Esophagus mucosa (tissue), 1 donor: ENCODE measurements at places on chromosomes 16 and 17. TPM values are rescaled to one million over a fixed set of nuclear protein-coding genes. Genes with fewer than 3 reads are reported as not detected.

Gene NHLRC4
- total RNA-seq, result 0.12 TPM

Gene KRTAP3-1
- not detected for total RNA-seq

Gene SLC13A2
- not detected for total RNA-seq

Gene PDE6G
- total RNA-seq, result not detected

Gene TMEM92
- 0.88 TPM for total RNA-seq

Gene TAC4
- total RNA-seq, result not detected

Gene SOX9
- 20.3 TPM for total RNA-seq

Gene SLC5A10
- total RNA-seq, result 0.64 TPM

Gene KRTAP4-3
- not detected for total RNA-seq

Gene GNG13
- total RNA-seq, result not detected

DNA sequence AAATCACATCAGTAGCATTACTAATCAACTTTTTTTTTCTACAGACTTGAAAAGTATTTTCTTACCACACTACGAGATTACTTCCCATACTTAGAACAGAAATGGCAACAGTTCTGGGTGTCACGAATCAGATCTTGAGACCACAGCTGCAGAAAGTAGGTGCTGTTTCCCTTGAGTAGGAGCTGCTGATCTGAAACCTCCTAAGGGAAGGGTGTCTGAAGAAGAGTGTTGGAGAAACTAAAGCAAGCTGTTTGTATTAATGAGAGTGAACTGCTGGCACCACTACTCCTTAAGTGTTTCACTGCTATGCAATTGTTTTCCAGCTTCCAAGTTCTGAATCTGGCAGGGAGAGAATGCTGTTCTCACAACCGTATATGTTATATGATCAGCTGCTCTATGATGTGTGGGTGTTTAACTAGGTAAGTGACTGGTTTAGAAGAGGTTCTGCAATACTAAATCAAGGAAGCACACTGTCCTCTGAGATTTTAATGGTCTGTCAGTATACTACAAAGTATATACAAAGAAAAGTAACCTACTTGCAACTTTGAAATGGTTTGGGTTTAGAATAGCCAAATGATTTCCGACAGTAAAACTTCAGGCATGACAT lies 3.3 kb downstream of the ZNF652 start:
- ATAC-seq, result no peak

DNA sequence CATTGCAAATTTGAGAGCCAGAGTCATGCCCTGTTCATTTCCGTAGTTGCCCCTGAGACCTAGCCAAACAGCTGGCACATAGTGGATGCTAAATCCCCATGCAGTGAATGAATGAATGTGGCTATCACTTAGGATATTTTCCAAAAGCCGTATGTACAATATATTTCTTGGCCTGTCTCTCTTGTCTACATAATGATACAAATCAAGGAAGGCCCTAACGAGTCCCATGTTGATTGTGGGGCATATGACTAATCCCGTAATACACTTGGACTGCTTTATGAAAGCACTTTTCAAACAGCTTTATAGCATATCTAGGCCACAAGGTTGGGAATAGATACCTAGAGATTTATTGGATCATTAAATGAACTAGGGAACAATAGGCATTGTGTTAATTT lies 478.0 kb downstream of the SLC39A11 start:
- ATAC-seq, result no peak

DNA sequence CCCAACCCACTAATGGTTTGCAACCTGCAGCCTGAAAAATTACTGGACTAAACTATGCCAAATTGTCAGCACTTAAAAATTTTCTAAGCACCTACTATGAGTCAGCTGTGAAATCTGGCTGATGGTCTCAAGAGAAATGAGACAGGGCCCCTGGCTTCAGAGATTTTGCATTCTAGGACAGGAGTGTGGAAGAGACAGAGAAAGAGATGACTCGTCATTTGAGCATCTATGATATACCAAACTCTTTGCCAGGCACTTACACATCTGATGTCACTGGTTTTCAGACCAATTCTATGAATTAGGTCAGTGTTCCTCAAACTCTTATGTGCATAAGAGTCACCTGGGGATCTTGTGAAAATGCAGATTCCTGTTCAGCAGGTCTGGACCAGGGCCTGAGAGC lies 44.4 kb downstream of the CLEC19A start:
- ATAC-seq, result no peak

- ATAC-seq, result no peak
These were observed 5.0 kb downstream of the DERL2 start for GRCh38 chr17:5480962-5481361.

DNA sequence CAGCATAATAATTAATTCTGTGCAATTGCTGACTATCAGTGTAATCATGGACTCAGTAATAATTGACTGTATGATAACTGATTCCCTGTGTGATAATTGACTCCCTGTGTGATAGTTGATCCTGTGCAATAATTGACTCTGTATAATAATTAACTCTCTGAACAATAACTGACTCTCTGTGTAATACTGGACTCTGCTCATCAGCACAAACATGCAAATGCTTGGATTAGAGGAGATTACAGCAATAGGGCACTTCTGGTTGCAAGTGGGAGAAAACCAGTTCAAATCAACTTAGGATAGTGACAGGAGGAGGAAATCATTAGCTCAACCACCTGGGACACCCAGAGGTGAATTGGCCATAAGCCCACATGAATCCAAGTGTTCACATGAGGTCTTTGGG lies 582.1 kb downstream of the RBFOX1 start:
- no peak for ATAC-seq

- ATAC-seq, result no peak
These were observed 1138.5 kb downstream of the CDH11 start for GRCh38 chr16:63983401-63983800.

DNA sequence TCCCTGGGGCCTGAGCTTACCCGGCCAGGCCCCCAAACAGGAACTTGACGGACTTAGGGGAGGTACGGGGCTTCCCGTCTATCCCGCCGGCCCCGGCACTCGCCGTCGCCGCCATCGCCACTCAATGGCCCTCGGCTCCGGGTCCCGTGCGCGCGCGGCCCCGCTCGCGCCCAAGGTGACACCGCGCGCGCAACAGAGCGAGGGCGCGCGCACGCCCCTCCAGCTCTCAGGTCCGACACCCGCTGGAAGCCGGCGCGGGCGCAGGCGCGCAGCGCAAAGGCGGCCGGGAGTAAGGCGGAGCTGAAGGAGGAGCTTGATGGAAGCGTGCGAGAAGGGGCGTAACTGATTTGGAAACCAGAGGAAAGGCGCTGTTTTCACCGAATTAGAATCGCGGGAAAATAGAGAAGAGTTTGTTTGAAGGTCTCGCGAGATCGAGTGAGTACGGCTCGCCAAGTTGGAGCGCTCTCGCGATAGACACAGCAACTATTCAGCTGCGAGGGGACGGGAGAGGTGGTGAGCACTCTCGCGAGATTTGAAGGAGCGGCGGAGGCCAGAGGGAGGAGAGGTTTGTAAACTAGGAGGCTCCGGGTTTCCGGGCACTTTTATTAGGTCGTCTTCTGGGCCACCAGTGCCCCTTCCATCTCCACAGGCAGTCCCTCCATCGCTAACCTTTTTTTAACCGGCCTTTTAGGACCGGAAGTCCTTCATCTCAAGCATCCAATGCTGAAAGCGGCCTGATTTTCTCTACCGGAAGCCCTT lies at the start of the genes RNF167 and SLC25A11:
RNF167 (plus strand) TSS at position 473 of the 759 bp plus-strand sequence. CDS start 642 bp downstream, outside the sequence.
SLC25A11 (minus strand) TSS at position 251 of the 759 bp plus-strand sequence; CDS start at position 115, 136 bp downstream.
- peak; percentile 89 for ATAC-seq

DNA sequence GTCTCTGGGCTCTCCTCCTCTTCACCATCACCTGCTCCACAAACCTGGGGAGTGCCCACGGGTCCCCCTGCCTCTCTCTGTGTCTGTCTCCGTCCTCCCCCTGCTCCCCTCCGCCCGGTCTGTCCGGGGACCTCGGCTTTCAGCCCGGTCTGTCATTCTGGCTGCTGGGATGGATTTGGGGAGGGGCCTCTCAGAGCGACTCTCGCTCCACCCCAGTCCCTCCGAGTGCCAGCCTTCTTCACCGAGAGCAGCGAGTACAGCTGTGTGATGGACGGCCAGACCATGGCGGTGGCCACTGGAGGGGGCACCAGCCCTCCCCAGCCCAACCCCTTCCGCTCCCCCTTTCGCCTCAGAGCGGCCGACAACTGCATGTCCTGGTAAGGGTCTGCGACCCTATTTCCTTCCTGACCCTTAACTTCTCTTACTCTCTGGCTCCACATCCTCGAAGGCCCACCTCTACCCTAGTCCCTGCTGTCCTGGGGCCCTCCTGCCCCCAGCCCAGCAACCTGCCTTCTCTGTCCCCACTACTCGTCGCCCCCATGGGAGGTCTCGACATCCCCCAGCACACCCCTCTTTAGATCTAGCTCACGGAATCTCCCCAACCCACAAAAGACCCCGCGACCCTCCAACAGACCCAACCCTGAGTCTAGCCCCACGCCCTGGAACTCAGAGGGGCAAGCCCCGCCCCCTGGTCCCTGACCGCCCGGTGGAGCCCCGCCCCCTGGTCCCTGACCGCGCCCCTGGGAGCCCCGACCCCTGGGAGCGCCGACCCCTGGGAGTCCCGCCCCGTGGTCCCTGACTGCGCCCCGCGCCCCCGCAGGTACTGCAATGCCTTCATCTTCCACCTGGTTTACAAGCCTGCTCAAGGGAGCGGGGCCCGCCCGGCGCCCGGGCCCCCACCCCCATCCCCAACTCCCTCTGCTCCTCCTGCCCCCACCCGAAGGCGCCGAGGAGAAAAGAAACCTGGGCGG lies 5.6 kb upstream of the CXCL16 start:
- no peak for ATAC-seq

DNA sequence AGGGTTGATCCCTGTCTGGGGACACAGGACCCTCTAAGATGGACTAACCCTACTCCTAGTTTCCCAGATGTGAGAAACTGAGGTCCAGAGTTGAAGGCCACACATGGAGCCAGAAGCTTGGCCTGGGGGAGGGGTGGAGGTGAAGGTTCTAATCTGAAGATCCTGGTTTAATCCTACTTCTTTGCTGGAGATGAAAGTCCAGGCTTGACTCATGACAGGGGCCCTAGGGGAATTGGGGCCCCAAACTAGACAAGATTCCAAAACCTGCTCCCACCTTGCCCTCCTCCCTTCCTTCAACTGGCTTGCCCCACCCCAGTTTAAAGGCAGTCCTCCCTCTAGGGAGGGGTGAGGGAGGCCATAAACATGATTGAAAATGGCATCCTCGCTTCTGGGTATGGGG lies 21.6 kb downstream of the IGF2BP1 start:
- no peak for ATAC-seq

- no peak for ATAC-seq
These were observed 10.3 kb upstream of the ZFHX3 start for GRCh38 chr16:73058221-73058615.

DNA sequence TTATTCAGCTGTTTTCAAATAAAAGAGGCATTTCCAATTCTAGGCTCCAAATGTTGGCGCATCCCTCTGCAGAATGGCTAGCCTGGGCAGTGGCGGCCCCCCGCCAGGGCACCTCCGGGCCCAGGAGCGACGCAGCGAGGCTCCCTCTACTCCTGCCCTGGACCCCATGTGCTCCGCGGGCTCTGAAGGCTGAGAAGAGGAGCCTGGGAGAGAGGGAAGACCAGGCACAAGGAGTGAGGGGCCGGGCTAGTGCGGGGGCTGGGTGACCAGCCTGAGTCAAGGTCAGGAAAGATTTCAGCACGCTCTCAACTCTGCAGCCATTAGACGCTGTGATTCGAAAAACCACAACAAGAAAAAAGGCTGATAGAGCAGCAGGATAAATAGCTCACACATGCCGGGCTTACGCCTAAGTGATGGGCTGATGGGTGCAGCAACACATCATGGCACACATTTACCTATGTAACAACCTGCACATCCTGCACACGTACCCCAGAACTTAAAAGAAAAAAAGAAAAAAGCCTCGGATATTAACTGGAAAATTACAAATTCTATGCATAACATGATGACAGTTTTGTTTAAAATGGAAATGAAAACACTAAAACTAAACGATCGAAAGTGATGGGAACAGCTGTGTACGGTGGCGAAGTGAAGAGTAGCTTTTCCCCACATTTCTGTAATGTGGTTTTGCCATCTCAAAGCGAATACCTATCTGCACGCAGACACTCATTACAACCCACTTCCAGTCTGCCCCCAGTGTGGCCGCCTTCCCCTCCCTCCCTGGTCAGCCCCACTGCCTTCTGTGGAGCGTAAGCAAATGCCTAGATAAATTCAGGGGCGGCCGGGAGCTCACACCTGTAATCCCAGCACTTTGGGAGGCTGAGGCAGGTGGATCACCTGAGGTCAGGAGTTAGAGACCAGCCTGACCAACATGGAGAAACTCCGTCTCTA lies 44.4 kb downstream of the MAP1LC3B start:
- no peak for ATAC-seq

- peak; percentile 91 for ATAC-seq
These were observed 79.9 kb upstream of the CBX4 start for GRCh38 chr17:79919164-79919585.

DNA sequence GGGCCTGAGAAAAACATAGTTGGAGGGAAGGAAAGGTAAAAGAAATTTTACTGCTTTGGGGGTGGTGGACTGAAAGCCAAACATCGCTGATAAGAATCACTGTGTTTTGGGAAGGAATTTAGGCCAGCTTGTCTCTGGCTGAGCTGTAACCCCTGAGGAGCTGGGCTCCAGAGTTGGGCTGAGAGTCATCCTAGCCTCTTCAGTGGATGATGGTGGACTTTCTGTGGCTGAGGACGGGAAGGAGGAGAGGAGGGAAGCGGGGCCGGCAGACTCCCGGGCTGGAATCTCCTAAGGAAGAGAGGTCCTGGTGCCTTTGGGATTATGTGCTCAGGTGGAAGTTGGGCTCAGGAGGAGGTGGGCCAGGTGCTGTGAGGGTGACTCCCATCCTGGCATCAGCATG lies 8.6 kb downstream of the WNT9B start:
- no peak for ATAC-seq

GRCh38 chr16:2467528-2468232 lies 3.4 kb upstream of the NTN3 start:
- ATAC-seq, result peak; percentile 43

- ATAC-seq, result peak; percentile 36
These were observed 1.4 kb upstream of the MATCAP1 start for GRCh38 chr16:67184995-67185650.

- ATAC-seq, result peak; percentile 28
These were observed 64.2 kb downstream of the SPECC1 start for GRCh38 chr17:20073055-20073979.

- no peak for ATAC-seq
These were observed 35.7 kb upstream of the C16orf78 start for GRCh38 chr16:49337814-49338350.

GRCh38 chr17:73305845-73306836 lies 5.7 kb downstream of the CDC42EP4 start:
- no peak for ATAC-seq
